ENCODE measurements at places on chromosomes 6 and 20.

DNA sequence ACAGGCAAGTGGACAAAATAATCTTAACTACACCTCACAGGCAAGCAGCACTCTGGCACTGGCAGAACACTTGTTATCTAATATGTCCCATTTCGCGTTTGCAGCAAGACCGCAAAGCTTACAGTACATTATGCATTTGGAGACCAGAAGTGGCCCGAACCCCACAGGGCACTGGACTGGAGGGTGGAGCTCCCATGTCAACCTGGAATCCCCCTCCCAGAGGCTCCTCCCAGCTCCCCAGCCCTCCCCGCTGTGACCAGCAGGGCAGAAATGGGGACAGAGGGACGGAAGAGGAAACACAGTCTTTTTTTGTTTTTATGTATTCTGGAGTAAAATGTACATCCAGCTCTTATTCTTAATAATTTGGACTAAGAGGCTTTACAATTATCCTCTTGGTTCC lies 263.7 kb downstream of the SMOC2 start:
- no peak for DNase-seq

GRCh38 chr6:20338156-20338555 lies 63.5 kb upstream of the E2F3 start:
- no peak for DNase-seq

DNA sequence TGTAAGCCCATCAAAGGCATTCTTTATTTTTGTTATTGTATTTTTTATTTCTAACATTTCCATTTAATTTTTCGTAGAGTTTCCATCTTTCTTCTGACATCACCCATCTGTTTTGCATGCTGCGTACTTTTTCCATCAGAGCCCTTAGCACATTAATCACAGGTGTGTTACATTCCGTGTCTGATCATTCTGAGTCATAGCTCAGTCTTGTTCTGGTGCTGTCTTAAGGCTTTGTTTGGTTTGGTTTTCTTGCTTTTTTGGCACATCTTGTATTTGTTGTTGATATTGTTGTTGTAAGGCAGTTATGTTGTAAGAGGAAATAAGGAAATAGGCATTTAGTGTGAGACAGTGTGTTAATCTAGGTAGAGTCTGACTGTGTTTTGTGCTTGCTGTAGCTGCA lies 214.6 kb upstream of the CDH4 start:
- no peak for DNase-seq

DNA sequence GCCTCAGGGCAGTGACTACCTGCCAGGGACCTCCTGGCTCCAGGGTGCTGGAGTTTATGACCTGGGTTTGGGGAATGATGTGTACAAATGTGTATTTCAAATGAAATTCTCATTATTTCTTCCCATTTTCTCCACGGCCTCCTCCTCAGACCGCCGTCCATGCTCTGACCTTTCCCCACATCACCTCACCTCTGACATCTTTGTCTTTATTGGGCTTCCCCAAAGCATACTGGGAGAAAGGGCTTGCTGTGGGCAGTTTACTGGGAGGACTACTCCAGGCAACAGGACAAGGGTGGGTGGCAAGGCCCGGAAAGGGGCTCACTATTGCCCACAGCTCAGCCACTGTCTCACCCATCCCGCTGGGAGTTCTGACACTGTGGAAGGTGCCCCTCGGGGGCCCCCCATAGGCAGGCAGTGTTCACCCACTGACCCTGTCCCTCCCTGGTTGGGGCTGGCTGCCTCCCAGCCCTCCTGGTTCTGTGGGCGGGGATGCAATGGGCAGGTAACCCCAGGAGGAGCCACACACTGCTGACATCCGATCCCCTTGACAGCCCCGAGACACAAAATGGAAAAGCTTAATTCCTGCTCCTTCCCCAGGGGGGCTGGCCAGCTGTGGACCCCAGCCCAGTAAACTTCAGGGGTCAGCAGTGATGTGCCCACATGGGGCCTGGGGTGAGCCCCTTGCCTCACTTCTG lies 39.8 kb upstream of the CST7 start:
- no peak for DNase-seq

- no peak for DNase-seq
Measured at GRCh38 chr20:1945134-1945618, 48.7 kb downstream of the PDYN start.

Data from NCI-H82 (cell line).